Left cardiac atrium (tissue), 4 donors: ENCODE measurements at places on chromosomes 1 and 21. TPM values are rescaled to one million over a fixed set of nuclear protein-coding genes. Genes with fewer than 3 reads are reported as not detected.

Gene PPIAL4G
- not detected for total RNA-seq

Gene INKA2
- total RNA-seq, result 18.4 TPM

Gene DEDD
- 30.2 TPM for total RNA-seq

Gene IRF6
- total RNA-seq, result 21.8 TPM

Gene ZNF648
- not detected for total RNA-seq

Gene KPRP
- not detected for total RNA-seq

Gene VAMP3
- total RNA-seq, result 77.1 TPM

Gene MNDA
- 9.5 TPM for total RNA-seq

Gene CCDC30
- 2.3 TPM for total RNA-seq

Gene DNAJC28
- total RNA-seq, result 5.4 TPM

Gene CCDC181
- total RNA-seq, result 1.1 TPM

Gene KIF2C
- 1.2 TPM for total RNA-seq

Gene TYW3
- total RNA-seq, result 21.1 TPM

Gene ZNF593OS
- not detected for total RNA-seq

Gene KRTAP7-1
- not detected for total RNA-seq

Gene IQCC
- total RNA-seq, result 0.76 TPM

Gene CNTN2
- total RNA-seq, result 0.24 TPM

Gene MPL
- total RNA-seq, result 0.65 TPM

Gene ASCL5
- not detected for total RNA-seq

Gene SPATA46
- total RNA-seq, result not detected

Gene TEDDM1
- not detected for total RNA-seq

Gene UBAP2L
- 88.5 TPM for total RNA-seq

Gene SPATA6
- 15.2 TPM for total RNA-seq

Gene EVA1C
- 22.1 TPM for total RNA-seq

Gene PCNT
- total RNA-seq, result 50.2 TPM

Gene TTLL7
- total RNA-seq, result 19.1 TPM
